ENCODE measurements at places on chromosomes 13 and 19.

DNA sequence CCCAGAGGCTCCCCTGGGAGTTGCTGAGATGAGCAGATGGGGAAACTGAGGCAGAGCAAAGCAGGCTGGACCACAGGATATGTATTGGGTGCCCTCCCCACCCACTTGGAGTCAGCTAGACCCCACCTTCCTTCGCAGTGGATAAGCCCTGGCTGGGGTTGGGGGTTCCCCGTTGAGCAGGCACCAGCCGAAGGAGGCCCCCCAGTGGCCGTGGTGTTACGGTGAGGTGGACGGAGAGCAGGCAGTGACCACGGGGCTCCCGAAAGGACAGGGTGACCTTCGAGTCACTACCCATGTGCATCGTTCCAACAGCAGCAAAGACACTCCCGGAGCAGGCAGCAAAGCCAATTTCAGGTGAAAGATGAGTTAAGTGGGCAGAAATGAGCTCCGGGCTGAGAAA, 62.4 kb upstream of the ADGRE5 start:
- DNase-seq: no peak

GRCh38 chr13:65971541-65971940, 1258.6 kb downstream of the PCDH9 start:
- no peak for DNase-seq

DNA sequence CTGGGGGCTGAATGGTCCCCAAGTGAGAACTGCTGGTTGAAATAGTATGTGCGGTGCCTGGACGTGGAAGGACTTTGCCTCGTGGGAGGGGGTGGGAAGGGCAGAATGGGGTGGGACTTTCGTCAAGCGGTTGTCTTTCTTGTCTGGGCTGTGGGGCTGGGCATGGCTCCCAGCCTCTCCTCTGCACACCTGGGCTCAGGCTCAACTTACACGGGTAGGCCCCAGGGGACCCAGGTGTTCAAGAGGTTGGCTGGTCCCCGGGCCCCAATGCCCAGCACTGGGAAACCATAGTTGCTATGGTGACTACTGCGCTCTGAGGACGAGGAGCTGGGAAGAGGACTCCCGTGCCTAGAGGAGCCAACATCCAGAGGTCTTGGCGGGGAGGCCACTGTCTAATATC, 7.3 kb downstream of the NWD1 start:
- DNase-seq: no peak

DNA sequence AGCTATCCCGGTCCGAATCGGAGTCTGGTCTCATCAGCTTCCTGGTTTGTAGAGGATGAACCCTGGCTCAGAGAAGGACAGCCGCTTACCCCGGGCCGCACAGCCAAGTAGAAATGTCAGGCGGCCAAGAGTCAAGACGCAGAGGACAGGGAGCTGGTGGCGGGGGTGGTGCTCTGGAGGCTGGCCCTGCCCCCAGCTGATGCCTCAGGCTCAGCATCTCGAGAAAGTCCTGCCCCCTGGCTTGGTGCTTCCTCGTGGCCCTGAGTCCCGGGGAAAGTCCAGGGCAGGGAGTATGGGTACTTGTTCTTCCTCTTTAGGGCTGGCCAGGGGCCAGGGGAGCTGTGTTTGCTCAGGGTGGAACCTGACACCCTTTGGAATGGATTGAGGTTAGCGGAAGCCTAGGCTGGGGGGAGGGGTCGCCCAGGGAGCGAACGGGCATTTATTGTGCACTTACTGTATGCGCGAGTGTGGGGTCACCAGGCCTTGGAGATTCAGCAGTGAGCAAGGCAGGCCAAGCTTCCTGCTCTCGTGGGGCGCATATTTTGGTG, 2.2 kb downstream of the TJP3 start:
- no peak for DNase-seq

GRCh38 chr13:35729926-35730627, 253.6 kb upstream of the MAB21L1 start:
- no peak for DNase-seq

- no peak for DNase-seq
Measured at GRCh38 chr13:74573654-74574053, 439.4 kb upstream of the KLF12 start.

GRCh38 chr13:44413095-44413494, 39.5 kb downstream of the SERP2 start:
- no peak for DNase-seq

DNA sequence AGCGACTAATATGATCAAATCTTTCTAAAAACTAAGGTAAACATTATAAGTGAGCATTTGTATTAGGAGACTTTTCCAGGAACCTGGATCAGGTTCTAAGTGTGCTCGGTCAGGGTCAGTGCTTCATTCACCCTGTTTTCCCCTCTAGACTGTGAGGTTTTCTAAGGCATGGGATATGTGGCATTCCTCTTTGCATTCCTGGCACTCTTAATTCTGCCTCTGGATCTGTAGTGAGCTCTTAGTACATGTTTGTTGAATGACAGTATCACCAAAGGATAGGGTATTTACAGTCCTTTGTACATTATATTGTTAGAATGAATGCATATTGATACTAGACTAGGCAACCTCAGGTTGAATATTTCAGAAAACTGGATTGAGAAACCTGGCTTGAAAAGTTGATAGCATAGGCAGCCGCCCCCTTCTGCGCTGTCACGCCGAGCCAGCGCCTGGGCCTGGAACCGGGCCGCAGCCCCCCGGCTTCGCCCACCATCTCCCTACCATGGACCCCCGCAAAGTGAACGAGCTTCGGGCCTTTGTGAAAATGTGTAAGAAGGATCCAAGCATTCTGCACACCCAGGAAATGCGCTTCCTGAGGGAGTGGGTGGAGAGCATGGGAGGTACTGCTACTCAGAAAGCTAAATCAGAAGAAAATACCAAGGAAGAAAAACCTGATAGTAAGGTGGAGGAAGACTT, 156.5 kb downstream of the KCNRG start:
- DNase-seq: no peak

Data from type B pancreatic cell (in vitro differentiated cells).